ENCODE measurements at places on chromosomes 13 and 19.

DNA sequence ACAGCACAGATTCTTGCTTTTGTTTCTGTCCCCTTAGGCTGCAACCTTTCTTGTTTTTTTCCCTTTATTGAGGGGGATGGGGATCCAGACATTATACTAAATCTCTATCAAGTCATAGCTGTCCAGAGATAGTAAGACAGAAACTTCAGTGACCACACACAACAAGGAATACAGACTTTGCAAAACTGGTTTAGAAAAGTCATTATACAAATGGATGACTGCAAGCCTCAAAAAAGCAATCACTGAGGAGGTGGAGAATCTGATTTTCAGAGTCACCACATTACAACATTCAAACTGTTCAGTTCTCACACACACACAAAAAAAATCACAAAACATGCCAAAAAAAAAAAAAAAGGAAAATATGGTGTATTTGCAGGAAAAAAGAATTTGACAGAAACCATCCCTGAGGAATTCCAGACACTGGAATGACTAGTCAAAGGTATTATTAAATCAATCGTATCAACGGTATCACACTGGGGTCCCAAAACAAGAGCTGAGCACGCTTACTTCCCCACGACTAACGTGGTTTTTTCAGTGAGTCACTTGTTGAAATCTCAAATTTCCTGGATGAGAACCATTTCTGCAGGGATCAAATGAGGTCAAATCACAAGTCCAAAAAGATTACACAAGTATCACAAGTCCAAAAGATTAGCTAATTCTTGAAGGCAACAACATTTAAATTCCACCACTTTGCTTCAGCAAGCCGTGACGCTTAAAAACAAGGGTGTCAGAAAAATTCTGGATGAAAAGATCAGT, 41.2 kb downstream of the USP12 start:
- DNase-seq = no peak

- no peak for DNase-seq
Observed at GRCh38 chr19:1970806-1971502, 30.0 kb downstream of the CSNK1G2 start.

GRCh38 chr13:38905081-38905480, 85.5 kb downstream of the STOML3 start:
- DNase-seq = no peak

DNA sequence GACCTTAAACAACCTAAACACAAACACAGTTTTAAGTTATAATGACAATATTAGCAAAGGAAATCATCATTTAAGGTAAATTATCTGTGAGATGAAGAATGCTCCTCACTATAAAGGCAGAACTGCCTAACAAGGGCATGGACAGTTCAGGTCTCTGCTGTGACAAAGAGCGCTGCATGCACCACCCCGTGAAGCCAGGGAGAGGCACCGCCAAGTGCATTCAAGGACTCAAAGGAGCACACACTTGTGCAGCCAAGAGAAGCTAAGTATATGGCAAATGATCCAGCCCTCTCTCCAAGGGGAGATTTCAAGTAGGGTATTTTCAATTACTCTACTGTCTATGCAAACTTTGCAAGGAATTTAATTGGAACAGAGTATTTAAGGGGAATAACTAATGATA, 126.0 kb downstream of the RAP2A start:
- DNase-seq = no peak

GRCh38 chr13:73216381-73216831, 157.6 kb downstream of the KLF5 start:
- no peak for DNase-seq

- no peak for DNase-seq
Observed at GRCh38 chr19:12984143-12984627, 11.1 kb upstream of the NFIX start.

- DNase-seq = no peak
Observed at GRCh38 chr19:590396-590745, 690 bp downstream of the HCN2 start.

GRCh38 chr19:3692141-3693024, 7.9 kb downstream of the PIP5K1C start:
- peak; percentile 28 for DNase-seq

- DNase-seq = no peak
Observed at GRCh38 chr13:36518707-36519106, 86.4 kb downstream of the CCNA1 start.

DNA sequence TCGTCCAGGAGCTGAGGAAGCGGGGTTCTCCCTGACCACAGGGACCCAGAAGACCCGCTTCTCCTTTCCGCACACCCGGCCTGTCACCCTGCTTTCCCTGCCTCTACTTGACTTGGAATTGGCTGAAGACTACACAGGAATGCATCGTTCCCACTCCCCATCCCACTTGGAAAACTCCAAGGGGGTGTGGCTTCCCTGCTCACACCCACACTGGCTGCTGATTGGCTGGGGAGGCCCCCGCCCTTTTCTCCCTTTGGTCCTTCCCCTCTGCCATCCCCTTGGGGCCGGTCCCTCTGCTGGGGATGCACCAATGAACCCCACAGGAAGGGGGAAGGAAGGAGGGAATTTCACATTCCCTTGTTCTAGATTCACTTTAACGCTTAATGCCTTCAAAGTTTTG, 18.9 kb downstream of the VASP start:
- no peak for DNase-seq

GRCh38 chr13:99980201-99980823, 1.3 kb upstream of the ZIC2 start:
- DNase-seq = peak; percentile 43

GRCh38 chr19:42942187-42942789, 5.3 kb upstream of the PSG7 start:
- DNase-seq = no peak

- DNase-seq = no peak
Observed at GRCh38 chr13:33958964-33959363, 141.0 kb downstream of the RFC3 start.

- DNase-seq = no peak
Observed at GRCh38 chr19:41604831-41605230, 22.0 kb downstream of the CEACAM4 start.

DNA sequence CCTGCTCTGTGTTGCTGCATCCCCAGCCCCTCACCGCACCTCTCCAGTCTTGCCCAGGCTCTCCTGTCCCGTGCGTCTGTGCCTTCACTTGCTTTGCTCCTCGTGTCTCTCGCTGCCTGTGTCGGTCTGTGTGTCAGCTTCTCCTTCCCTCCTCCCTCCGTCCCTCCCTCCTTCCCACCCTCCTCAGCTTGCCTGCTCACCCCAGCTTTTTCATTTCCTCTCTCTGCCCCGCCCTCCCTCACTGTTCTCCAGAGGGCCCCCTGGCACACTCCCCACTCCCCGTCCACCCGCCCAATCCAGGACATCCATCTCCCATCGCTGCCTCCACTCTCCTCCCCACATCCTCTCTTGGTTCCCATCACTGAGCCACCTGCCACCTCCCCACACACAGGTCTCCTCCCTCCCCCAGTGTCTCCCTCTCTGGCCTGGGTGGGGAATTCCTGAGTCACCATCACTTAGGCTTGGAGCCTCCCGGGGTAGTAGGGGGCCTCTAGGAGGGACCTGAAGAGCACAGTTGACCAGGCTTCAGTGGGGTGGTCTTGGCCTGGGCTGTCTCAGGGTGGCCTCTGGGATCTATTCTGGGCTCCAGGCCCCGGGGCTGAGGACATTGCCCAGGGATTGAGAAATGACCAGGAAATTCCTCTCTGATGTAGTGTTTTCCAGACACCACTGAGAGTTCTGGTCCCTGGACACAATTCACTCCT, at the start of gene PTGIR:
TSS of gene PTGIR (minus strand) at position 132 of the 704 bp plus-strand sequence. CDS start 864 bp downstream, outside the sequence.
- DNase-seq = no peak

DNA sequence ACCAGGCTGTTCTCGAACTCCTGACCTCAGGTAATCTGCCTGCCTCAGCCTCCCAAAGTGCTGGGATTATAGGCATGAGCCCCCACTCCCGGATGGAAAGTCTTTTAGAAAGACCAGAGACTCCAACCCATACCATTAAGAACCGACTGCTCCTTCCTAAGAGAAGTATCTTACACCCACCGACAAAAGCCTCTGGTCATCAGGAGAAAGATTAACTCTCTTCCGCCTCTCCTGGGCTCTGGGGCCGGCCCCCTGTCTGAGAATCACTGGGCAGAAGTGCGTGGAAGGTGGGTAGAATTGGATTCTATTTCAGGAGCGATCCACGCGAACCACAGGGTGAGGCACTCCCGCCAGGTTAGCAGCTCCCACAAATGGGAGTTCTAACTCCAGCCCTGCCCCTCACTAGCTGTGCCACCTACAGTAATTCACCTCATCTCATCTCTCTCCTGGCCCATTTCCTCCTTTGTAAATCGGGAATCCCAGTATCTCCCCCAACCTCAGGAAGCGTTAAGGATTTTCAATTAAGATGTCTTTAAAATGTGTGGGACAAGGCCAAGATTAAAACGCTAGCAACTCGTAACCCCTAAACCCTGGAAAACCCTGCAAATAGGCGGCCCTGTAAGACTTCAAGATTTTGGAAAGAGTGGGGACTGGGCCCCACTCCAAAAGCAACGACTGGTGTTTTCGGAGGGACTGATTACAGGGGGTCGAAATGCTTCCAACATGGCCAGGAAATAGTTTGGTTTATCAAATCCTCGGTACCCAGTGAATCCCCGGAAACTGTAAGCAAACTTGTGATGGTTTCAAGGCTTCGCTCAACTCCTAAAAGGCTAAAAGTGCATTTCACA, 1.3 kb downstream of the HNRNPL start:
- no peak for DNase-seq

GRCh38 chr13:51152701-51153100, 41.6 kb upstream of the C13orf42 start:
- no peak for DNase-seq

DNA sequence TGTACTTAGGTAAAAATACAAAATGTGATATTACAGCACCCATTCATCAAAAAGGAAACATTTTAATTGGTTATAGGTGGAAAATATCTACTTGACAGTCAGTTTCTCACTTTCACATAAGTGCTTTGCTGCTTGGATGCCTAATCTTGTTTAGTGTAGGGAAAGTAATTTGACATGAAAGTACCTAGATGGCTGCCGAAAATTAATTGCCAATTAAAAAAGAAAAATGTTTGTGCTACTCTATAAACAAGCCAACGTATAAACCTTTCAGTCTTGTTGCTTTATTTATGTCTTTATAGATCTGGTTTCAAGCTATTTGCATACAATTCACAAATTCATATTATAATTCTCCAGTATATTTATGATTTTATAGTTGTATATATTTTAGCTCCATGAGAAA, 729.9 kb downstream of the DACH1 start:
- DNase-seq = no peak

DNA sequence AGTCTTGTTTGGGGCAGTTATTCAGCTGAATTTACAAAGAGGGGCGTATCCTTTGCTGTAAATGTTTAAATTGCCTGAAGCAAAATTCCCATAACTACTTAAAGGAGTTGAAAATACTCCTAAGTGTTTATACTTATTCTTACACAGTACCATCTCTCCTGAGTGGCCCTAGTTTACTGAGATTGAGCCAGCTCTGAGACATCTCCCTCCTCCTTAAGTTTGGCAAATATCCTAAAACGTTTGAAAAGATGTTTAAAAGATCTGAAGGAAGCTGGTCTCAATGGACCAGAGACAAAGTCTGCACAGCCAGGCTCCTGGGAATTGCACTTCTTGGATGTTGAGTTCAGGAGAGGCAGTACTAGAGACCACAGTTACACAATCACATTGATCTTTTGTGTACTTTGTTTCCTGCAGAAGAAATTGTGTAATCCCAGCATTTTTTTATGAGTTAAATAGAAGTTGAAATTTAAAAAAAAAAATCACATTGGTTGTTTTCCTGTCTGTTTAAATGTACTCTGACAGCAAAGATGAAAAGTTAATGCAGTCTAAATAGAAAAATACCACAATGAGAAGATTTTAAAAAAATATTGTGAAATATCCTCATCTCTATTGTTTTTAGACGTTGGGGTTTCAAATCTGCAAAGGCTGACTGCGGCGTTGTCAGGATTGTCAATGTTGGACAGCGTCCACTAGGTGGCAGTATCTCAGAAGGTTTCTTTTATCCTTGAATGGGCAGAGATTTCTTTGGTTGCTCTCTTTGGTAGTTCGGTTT, 20.7 kb downstream of the TNFSF11 start:
- peak; percentile 17 for DNase-seq

DNA sequence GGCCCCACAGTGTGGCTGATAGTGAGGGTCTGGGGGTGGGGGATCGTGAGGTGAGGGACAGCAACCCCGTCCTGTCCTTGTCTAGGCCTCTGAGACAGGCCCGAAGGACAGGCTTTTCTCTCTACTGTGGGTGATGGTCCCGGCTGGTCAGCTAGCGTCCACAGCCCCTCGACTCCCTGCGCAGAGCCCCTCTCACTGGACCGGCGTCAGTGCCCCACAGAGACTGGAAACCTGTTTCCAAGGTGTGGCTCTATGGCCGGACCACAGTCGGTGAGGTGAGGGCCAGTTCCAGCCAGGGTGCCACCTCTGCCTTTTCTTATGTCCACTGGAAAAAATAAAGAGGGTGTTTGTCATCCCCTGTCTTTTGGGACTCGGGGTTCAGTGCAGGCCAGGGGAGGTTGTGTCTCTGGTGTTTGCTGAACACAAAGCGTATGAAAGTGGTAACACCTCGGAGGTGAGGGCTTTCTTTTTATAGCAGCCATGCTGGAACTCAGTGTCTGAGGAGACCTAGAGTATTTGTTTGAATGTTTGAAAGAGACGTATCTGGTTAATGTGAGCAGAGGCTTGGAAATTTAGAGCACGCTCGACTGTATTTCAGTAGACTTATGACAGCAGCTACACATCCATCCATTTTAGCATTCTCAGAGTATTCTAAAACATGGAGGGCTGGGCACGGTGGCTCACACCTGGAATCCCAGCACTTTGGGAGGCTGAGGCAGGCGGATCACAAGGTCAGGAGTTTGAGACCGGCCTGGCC, 22.8 kb downstream of the ATP11A start:
- DNase-seq = no peak

DNA sequence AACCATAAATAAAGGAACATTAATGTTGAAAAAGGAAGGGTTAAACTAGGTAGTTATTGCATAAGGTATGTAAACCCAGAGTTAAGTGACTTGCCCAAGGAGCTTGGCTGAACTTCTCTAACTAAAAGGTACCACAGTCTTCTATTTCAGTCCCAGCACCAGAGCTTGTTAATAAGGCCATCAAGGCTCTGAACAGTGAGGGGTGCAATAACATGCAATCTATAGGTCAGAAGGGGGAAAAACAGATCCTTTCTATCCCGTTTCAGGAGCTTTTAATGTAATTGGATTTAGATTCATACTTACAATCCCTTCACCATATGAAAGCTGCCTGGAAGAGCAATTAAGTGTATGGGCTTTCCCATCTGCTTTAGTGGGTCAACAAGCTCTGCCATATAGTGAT, 441.5 kb upstream of the SPRY2 start:
- DNase-seq = no peak

DNA sequence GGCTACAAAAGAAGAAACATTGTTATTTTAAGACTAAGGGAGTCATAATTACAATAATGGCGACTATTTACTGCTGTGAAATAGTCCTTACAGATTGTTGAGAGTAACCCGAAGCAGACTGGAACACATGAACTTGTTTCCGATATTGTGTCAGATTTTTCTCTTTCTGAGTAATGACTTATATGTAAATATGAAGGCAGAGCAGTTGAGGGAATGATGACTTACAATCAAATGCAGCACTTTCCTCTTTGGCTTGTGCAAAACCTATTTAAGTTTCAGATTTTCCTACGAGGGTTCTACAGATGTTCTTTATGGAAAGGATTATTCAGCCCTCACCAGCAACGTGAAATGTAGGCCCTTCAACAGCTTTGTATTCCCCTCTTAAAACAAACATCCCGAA, 198.6 kb downstream of the RGCC start:
- DNase-seq = no peak

- no peak for DNase-seq
Observed at GRCh38 chr13:76048675-76049375, 412.7 kb downstream of the LMO7 start.

Data from stimulated activated CD8-positive, alpha-beta memory T cell treated with anti-CD3 and anti-CD28 coated beads, Interleukin-4, amount 100 ng/mL, for 24 hours (primary cell).